ENCODE measurements at places on chromosomes 6 and 20. TPM values are rescaled to one million over a fixed set of nuclear protein-coding genes. Genes with fewer than 3 reads are reported as not detected.

BHLHE23 gene
- total RNA-seq, result not detected

MANEA gene
- total RNA-seq, result 5.0 TPM

TCFL5 gene
- 11.7 TPM for total RNA-seq

TINAG gene
- not detected for total RNA-seq
